HepG2 (cell line): ENCODE measurements at places on chromosomes 4 and X. TPM values are rescaled to one million over a fixed set of nuclear protein-coding genes. Genes with fewer than 3 reads are reported as not detected.

The ADRA2C gene
- total RNA-seq, result 43.8 and 69.7 TPM in 2 replicates

The PDZD11 gene
- total RNA-seq, result 29.1 and 42.0 TPM in 2 replicates

The PDE5A gene
- 0.44 and 0.53 TPM in 2 replicates for total RNA-seq

The OPRPN gene
- not detected in 2 replicates for total RNA-seq

DNA sequence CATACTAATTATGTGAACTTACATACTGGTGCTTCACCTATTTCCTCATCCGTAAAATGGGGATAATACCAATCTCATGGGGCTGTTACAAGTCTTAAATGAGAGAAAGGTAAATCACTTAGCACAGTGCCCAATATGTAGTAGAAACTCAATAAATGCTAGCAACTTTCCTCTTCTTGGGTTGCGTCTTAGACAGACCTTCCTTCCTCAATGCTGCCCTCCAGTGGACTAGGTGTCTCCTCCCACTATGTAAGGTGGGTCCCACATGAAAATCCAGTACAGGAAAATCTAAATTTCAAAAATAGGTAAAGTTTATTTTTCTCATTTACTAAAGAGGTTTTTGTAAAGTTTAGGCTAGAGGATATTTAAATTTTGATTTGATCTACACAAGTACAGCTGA lies 20.6 kb downstream of the ZDHHC9 start:
- no peak for DNase-seq

DNA sequence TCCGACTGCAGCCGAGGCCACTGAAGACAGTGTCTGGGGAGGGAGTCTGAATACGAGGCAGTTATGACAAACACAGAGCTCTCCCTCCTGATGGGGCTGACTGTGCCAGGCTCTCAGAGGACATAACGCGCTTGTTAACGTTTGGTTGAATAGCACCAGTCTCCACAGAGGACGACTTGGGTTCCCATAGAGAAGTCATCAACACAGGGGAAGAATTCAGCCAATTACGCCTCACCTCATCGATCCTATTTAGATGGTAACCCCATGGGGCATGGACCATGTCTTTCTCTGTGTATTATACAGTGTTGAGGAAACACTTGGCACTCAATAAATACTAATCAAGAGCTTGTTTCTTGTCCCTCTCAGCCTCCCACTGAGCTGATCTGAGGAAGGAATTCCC lies 642.6 kb upstream of the LCORL start:
- no peak for DNase-seq

- DNase-seq, result no peak
Observed at GRCh38 chrX:103338663-103339062, 8.6 kb downstream of the TCEAL7 start.

DNA sequence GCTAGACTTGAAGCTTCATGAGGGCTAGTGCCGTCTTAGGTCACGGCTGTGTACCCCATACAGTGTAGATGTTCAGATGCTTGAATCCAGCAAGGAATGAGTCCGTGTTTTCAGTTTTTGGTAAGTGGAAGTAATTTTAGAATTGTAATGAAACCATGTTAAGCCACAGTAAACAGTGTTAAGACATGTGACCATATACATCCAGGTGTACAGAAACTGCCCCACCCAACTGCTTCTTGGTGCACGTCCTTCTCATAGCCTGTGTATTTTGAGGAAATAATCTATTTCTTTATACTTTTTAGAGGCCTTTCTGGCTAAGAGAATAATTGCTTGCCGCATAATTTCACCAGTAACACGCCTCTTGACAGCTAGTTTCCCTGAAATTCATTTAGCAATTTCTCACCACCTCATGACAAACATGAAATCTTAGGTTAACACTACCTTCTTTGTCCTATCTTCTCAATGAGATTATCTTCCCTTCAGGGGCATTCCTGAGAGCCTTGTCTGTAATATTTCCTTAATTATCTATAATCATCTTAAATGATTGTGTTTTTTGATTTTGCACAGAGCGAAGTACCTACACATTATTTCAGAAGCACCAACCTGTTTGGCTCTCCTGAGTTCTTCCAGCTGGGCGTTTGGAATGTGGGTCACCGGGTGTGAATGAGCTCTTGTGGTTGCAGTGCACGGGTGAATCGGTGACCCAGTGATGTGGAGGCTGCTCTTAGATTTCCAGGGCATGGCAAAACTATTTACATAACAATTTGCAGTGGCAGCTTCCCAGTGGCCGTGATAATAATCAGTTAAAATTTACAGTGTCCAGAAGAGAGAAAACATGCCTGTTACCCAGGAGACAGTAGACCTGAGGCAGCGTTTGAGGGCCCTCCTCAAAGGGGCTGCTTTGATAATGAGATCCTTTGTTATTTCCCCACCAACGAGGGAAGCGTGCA lies 50.2 kb upstream of the TADA2B start:
- DNase-seq, result no peak

GRCh38 chrX:56729152-56729850 lies at the start of gene NBDY:
Gene NBDY (plus strand): TSS chrX:56729243. CDS start chrX:56729354, 111 bp downstream.
- DNase-seq, result no peak

DNA sequence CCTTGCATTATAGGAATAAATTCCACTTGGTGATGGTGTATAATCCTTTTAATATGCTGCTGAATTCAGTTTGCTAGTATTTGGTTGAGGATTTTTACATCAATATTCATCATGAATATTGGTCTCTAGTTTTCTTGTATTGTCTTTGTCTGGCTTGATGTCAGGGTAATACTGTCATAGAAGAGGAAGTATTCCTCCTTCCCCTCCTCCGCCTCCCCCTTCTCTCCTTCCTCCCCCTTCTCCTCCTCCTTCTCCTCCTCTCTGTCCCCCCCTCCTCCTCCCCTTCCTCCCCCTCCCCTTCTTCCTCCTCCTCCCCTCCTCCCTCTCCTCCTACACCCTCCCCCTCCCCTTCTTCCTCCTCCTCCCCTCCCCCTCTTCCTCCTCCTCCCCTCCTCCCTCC lies 65.8 kb downstream of the RGS12 start:
- no peak for DNase-seq

DNA sequence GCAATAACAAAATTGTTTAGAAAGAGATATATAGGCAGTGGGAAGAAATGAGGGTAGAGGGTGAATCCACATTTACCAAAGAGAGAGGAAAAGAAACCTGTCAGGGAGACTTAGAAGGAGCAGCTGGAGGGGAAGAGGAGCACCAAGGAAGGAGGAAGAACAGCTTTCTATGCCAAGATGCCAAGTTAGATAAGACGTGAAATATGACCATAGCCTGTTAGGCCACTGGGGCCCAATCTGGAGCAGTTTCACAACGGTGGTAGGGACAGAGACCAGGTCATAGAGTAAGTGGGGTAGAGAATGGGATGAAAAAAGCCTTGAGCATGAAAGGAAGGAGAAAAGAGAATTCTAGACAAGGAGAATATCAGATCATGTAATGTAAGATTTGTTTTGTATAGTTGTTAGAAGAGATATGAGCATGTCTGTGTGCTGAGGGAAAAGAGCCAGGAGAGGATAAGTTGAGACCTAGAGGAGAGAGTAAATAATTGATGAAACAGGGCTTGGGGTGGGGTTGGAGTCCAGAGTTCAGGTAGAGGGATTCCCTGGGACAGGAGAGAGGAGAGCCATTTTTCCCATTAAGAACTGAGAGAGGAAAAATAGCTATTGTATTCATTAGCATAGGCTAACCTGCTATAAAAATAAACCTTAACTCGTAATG lies 4.4 kb upstream of the SOWAHB start:
- DNase-seq, result peak; percentile 68

DNA sequence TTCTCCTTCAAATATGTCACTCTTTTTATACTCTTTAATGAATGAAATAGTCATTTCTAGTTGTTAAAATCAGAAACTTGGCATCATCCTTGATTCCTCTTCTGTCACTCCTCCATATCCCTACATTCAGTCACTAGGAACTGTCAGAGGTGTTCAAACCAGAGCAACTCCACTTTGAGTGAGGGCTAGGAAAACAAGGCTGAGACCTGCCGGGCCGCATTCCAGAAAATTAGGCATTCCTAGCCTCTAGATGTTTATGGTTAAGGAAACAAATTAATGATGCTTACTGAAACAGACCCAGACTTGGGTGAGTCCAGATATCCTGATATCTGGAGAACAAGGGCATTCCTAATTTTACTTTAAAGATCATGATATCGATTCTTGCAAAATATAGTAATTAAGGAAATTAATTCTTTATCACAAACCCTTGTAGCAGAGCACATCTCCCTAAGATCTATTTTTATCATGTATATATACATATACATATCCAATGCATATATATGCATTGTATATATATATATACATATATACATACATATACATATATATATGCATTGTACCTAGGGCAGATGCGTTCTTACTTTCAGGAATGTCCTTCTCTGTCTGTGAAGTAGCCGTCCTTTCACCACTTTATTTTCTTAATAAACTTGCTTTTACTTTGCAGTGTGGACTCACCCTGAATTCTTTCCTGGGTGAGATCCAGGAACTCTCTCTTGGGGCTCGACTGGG lies 98.4 kb upstream of the GC start:
- DNase-seq, result no peak

DNA sequence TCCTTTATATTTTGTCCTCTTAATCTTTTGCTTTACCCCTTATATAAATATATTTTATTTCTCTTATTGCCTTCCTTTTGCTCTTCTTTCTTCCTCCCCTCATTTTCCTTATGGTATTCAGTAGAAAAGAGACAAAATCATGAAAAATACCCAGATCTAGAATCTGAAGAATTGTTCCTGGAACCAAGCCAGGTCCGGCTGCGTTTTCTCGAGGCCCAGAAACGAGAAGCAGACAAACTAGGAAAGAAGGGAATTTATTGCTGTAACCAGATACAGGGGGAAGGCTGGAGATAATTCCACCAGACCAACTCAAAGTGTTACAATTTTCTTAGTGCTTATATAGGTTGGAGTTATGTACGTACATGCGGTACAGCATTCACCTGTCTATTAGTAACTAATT lies 328.7 kb downstream of the GABRG1 start:
- DNase-seq, result no peak

- peak; percentile 20 for DNase-seq
Observed at GRCh38 chrX:40474205-40474626, 106.6 kb upstream of the ATP6AP2 start.

DNA sequence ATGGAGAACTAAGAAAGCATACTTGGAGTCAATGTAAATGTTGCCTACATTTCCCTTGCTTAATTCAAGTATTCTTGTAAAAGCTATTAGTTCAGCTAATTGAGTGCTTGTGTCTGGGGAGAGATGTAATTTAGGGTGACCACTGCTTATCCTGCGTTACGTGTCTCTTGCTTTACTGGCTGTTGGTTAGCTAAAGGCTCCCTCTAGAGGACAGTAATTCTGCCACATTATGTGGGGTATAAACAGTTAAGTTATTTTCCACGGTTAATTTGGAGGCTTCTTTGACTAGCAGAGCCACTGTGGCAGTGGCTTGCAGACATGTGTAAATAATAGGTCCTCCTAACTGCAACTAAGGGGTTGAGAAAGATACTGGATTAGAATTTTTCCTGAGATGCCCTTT lies 25.3 kb upstream of the NAF1 start:
- DNase-seq, result peak; percentile 26

DNA sequence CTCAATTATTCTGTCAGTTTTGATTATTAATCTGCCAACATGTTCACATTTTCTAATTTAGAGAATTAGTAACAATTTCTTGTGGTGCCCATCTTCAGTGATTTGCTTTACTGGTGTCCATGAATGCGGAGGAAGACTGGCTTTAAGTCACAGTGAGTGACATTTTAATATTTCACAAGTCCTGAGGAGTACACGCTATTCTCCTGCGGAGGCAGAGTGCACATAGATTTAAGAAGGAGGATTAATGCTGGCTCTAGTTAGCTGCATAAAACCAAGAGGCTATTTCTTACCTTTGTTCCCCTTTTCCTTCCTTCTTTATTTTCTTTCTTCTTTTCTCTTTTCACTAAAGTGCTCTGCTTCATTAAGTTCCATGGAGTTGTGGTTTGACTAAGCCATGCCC lies 495.2 kb upstream of the IGFBP7 start:
- no peak for DNase-seq

GRCh38 chrX:69556060-69557011 lies 52.2 kb downstream of the NALF2 start:
- peak; percentile 99 for DNase-seq

- DNase-seq, result no peak
Observed at GRCh38 chrX:144840616-144841015, 406.7 kb upstream of the SPANXN1 start.

DNA sequence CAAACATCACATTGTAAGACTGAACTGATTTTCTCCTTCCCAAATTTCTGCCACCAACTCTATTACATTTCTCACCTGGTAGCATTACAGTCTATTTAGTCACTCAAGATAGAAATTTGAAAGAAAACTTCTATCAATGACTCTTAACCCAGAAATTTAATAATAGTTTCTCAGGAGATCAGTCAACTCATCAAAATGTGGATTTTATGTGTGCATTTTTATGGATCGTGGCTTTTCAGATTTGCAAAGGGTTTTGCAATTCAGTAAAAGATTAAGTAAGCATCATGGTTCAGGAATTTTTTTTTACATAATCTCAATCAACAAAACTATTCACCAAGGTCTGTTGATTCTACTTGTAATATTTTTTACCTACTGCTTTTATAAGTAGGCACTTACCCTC lies 111.1 kb downstream of the CFAP299 start:
- DNase-seq, result no peak

- DNase-seq, result no peak
Observed at GRCh38 chrX:96430756-96431455, 253.7 kb upstream of the DIAPH2 start.

GRCh38 chr4:10006231-10006600 lies 15.1 kb downstream of the SLC2A9 start:
- peak; percentile 86 for DNase-seq

DNA sequence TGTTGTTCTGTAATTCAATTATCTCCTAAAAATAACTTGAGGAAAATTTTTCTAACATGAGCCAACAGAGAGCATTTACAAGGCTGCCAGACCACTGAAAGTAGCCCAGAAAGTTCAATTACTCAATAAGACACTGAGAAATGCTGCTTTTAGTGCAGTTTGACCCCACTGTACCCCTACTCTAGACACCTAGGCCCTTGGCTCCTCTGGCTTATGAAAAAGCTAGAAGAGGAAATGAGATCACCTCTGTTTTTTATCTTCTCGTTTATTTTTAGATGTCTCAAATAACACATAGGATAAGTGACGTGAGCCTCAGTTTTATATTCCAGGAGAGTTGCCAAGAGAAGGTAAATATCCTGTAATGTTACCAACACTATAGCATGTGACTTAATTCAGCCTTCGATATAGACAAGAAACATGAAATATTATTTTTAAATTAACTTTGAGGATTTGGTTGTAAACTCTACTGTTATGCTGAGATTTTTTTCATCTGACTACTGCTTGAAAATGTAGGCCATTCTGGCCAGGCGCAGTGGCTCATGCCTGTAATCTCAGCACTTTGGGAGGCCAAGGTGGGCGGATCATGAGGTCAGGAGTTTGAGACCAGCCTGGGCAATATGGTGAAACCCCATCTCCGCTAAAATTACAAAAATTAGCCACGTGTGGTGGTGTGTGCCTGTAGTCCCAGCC lies 24.4 kb downstream of the TNIP3 start:
- DNase-seq, result no peak
